ENCODE measurements at places on chromosomes 1 and 21.

GRCh38 chr1:9882296-9882944 lies 27.6 kb downstream of the CTNNBIP1 start:
- DNase-seq, result no peak

DNA sequence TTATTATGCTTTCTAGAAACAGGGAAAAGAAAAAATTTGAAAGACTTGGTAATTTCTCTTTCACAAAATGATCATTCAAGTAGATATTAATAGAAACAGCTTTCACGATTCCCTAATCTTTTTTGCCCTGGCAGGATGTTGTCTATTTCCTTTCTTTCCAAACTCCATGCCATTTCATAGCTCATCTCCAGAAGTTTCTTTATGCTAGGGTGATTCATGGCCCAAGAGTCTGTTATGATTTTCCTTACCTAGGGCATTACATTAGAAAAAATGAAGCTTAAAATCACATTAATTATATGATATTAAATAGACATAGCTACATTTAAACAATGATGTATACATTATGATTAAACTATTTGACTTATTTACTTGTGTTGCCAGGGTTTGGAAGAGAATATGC lies 762.1 kb downstream of the LTN1 start:
- DNase-seq, result no peak

- no peak for DNase-seq
Measured at GRCh38 chr1:21319447-21320407, 29.5 kb upstream of the ECE1 start.

DNA sequence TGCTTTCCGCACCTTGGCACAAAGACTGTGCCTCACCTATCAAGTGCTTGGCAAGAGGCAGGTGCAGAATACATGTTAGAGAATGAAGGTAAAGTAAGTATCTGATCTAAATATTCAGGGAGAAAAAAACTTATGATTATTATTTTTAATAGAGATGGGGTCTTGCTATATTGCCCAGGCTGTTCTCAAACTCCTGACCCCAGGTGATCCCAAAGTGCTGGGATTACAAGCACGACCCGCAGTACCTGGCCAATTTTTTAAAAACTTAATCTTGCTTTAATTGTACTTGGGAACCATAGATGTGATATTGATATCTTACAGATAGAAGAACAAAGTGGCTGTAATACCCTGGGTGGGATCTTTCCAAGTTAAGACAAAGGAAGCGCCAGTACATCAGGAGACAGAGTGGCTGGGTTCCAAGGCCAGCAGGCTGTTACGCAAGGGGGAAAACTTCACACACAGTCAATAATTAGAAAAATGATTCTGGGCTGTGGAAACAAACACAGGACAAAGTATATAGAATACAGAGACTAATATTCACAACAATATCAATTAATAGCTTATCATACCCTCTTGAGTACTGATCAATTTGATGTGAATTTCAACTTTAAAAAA lies 58.6 kb upstream of the ATP1A1 start:
- DNase-seq, result no peak

DNA sequence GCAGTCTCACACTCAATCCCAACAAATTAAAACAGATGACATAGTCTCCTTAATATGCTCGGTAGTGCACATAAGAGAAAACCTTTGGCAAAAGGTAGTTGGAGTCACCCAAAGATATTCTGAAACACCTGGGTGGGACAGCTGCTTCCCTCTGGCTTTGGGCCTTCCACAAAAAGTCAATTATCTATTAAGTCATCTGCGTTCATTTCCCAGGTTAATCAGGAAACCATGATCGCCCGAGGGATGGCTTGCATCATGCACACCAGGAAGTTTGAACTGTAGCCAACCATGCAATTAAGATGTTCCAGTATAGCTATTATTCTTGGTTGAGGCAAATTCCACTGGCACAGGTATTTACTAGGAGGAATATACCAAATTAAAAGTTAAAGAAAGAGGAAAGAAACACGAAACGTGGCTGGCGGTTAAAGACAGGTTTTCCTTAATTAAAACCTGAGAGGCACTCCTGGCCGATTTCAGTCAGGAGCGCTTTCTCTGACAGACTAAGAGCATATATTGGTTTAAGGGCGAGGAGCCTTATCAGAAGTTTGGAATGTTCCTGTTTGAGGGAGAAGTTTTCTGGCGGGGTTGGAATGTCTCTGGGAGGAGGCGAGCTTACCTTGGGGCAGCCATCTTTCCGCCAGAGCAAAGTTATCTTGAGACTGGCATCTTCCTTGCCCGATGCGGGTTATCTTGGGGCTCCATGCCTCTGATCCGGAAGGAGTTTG lies 19.9 kb downstream of the CLDN17 start:
- DNase-seq, result no peak

DNA sequence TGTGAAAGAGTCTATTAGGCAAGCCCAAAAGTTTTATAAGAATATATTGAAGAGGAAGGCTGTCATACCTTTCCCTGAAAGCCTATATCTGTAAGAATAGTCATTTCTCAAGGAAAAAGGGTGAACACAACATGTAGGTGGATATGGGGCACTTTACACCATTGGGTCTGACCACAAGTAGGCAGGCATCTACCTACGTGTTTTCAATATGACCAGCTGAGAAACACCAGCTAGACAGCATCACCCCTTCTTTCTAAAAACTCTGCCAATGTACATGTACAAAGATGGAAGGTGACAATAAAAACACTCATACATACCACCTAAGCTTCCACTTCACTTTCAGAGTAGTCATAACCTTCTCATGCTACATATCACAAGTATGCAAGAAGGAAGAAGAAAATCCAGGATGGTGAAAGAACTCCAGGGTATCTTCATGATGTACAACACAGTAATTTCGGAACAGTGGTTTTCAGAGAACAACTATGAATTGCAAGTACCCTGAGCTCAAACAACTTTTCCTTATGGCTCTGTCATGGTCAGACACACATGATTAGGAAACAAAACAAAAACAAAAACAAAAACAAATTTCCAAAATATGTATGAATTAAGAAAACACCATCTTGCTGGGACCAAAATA lies 98.5 kb upstream of the ADGRL2 start:
- no peak for DNase-seq

GRCh38 chr1:171472183-171472647 lies 13.1 kb upstream of the PRRC2C start:
- DNase-seq, result no peak
